ENCODE measurements at places on chromosomes 7 and 10.

DNA sequence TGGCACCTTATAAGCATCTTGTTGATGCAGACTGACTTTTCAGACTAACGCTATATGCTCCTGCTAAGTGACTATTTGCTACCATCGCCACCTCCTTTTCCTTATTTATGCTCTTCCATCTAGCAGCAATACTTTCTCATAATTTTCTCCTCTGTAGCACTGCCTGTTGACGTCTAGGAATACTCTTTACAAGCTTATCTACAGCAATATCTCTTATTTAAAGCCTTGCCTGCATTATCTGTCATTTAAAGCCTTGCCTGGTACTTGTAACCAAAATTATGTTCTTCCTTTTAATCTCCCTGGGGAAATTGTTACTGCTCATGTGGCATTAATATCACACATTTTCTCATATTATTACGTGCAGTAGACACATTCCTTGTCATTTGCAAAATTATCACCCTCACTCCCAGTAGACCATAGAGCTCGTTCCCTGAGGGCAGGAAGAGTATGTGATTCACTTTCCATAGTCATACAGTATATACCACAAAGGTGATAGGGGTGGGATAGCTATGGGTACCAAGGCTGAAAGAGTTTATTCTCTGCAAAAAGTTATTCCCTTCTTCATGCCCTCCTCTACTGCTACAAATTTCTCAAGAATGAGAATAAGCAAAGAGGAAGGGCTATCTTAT is 359.7 kb upstream of the PCDH15 start:
- DNase-seq, result no peak

DNA sequence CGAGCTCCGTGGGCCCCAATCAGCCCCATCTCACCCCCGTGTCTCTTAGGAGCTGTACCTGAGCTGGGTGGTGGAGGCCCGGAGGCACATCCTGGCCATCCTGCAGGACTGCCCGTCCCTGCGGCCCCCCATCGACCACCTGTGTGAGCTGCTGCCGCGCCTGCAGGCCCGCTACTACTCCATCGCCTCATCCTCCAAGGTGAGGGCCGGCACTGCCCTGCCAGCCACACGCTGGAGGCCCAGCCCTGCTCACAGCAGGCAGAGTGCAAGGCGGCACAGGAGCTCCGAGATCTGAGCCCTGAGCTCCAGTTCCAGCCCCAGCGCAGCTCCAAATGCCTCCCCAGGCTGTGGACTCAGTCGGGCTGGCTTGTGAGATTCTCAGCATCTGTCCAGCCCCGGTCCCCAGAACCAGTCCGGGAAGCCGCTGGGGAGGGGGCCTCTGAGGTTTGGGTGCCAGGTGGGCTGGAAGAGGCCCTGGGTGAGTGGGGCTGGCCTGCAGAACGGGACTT is 9.3 kb downstream of the TMEM120A start:
- no peak for DNase-seq

DNA sequence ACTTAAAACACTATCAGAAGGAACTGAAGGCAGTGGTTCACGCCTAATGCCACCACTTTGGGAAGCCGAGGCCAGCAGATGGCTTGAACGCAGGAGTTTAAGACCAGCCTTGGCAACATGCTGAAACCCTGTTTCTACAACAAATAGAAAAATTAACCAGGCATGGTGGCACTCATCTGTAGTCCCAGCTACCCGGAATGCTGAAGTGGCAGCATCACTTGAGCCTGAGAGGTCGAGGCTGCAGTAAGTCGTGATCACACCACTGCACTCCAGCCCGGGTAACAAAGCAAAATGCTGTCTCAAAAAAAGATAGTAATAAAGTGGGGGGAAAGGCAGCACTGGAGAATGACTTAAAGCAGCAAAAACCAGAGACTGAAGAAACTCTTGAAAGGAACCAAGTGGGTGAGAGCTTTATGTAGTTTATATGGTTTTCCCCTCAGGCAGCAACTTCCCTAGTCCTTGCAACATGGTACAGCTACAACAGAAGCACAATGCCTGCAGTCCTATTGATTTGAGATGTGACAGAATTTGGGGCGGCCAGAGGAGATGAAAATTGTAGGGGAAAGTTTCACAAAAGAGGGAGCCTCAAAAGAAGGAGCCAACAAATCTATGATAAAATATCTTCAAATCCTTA is 38.1 kb downstream of the GDI2 start:
- DNase-seq, result no peak

DNA sequence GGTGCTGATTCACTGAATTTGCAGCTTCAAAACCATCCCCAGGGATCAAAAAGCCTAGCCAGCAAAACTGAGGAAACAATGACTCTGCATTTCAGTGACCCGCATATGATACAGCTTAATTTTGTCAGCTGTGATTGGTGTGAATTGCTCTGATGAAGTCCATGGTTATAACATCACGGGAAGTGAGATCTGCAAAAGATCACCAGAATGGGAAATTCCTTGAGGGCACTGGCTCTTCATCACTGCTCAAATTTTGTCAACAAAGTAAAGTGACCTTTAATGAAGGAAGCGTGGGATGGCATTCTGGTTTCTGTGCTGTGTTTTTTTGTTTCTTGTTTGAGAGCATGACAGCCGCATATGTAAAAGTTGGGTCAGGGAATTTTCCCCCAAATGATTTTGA is 745.9 kb downstream of the GATA3 start:
- DNase-seq, result no peak

DNA sequence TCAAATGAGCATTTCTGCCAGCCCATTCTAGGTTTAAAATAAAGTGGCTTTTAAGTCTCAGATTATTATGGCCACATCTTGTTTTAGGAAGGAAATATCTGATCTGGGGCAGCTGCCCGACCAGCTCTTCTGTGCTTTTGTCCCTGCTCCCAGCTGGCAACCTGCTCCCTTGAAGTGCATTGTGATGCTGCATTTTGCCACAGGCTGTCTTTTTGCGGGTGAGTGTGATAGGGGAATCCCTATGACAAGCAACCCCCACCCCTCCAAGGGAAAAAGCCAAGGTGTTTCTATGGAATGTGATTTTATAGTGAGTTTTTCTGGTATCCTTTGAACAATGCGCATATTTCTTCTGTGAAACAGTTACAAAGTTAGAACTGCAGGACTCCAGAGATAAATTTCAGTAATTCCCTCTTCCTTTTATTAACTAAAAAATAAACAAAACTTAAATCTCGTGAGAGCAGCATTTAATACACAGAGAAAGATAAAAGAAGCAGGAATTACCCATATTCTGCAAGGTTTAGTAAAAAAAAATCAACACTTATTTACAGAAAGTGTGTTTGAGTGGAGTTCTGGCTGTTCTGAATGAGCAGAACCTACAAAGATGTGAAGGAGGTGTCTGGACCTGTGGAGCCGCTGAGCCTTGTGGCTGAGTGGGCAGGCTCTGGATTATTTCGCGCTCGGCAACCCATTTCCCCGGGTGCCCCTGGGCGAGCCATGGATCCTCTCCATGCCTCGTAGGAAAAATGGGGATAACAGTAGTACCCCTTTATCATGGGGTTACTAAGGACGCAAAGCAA is 10.1 kb upstream of the HPS1 start:
- DNase-seq, result no peak

DNA sequence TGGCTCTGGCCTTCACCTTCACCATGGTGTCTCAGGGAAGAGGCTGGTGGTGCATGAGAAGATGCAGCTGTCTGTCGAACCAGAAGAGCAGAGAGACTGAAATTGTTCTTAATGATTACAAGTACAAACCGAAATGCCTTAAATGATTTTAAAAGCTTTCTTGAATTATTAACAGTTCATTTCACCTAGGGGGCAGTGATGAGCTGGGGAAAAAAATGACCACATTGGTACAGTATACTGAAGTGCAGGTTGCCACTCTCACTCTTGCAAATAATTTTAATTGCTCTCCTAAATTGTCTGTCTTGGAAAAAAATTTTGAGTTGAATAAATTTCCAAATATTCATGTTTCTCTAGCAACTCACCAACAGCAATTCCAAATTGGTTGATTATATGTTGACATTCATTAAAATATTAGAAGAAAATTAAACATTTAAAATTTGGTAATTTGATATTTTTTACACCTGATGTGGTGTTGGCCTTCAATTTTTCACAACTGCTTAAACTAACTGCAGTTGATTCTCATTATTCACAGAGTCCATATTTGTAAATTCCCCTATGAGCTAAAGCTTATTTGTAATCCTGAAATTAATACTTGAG is 692.6 kb downstream of the ZWINT start:
- no peak for DNase-seq

DNA sequence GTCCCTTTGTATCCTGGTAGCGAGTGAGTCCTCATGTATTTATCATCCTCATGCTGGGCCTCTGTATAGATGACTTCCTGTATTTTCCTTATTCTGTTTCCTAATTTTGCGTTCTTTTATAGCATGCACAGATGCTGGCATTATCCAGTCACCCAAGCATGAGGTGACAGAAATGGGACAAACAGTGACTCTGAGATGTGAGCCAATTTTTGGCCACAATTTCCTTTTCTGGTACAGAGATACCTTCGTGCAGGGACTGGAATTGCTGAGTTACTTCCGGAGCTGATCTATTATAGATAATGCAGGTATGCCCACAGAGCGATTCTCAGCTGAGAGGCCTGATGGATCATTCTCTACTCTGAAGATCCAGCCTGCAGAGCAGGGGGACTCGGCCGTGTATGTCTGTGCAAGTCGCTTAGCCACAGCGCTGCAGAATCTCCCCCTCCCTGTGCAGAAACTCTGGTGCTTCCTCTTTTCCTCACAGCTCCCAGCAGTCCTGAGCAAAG is 183.1 kb upstream of the PRSS58 start:
- DNase-seq, result no peak

DNA sequence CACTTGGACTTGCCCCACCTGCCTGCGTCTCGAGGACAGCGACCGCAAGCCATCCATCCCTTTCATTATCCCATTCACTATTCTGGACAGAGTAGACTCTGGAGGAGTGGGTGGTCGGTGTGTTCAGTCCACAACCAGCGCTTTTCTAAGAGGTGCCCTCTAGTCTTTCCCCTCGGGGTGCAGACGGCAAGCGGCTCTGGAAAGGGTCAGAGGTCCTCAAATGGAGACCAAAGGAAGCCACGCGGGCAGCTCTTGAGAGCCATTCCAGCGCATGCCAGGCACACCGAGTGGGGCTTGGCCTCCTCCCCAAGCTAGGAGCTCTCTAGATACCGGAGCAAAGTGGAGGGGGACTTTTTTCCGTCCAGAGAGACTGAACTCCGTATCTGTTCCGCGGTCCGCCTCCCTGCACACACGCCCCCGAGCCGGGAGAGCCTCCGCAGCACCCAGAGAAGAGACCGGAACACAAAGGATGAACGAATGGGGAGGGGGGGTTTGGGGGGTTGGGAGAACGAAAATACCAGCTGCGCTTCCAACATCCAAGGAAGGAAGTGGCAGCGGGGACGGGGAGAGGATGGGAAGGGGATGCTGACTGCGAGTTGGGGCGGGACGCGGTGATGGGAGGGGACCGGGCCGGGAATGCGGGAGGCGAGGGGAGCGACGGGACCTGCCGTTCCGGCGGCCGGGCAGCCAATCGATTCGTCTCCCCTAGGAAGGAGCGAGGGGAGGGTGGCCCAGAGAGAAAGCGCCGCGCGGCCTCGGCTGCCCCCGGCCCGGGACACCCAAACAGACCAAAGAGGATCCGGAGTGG is 515 bp downstream of the GSDME start:
- no peak for DNase-seq

- DNase-seq, result no peak
Observed at GRCh38 chr7:140235114-140235513, 58.3 kb upstream of the KDM7A start.

GRCh38 chr7:27942711-27943110 is 202.7 kb downstream of the TAX1BP1 start:
- DNase-seq, result no peak

DNA sequence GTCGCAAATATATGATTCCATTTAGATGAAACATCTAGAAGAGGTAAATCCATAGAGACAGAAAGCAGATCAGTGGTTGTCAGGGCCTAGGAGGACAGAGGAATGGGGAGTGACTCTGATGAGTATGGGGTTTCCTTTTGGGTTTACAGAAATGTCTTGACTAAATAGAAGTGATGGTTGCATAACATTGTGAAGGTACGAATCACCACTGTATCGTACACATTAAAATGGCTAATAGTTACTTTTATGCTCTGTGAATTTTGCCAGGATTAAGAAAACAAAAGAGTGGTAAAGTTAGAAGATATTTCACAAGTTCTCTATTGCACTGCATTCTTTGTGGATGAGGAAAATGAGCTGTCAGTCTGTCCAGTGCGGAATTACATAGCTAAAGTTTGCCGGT is 407.4 kb downstream of the KCNMA1 start:
- no peak for DNase-seq

GRCh38 chr10:88991899-88992320 is 1.3 kb downstream of the FAS start:
- no peak for DNase-seq

GRCh38 chr10:86287966-86288579 is 78.5 kb downstream of the GRID1 start:
- DNase-seq, result no peak

DNA sequence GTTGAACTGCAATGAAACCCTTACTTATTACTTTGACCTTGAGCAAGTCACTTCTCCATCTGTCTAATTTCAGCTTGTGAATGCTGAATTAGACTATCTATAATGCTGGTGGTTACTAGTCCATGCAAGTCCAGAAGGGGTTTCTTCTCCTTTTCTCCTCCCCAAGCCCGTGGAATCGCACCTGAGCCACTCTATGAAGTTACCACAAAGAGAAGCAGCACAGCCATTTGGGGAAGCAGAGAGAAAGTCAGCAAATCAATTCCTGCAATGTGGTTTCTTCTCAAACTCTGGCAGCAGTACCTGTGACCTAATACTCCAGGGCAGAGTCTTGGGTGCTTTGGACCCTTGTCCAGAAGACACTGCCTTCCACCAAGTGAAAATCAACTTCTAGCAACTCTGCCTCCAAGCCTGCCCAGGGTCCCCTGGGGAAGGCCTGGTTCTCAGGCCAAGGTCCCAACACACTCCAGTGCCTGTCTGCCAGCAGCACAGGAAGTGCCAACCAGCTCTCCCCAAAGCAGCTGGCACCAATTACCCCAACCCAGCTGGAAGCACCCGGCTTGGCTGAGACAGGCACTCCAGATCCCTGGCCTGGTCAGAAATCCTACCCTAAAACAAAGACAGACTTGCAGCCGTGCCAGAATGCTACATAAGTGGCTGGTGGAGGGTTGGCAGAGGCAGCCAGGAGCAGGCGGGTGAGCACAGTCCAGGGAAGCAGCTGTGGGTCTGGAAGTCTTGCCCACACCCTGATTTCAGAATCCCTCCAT is 200.3 kb downstream of the LSM5 start:
- DNase-seq, result no peak

GRCh38 chr7:80826520-80827238 is 92.2 kb downstream of the SEMA3C start:
- DNase-seq, result no peak

GRCh38 chr7:70072220-70072619 is 473.9 kb downstream of the AUTS2 start:
- DNase-seq, result no peak

GRCh38 chr7:55538538-55538937 is 33.8 kb downstream of the VOPP1 start:
- no peak for DNase-seq

DNA sequence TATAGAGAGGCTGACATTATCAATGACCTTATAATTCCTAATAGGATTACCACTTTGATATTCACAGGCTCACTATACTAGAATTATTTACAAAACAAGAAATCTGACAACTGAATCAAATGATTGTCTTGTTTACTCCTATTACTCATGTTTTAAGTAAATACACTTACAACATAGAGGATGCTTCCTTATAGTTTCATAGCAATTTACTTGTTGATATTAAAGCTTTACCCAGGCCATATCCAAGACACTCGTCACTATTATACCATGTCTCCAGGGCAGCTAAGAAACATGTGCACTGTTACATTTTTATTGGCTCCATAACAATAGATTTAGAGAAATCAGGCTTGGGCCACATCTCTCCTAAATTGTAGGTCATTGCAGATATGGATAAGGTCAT is 276.9 kb downstream of the HGF start:
- no peak for DNase-seq
